Effector memory CD8-positive, alpha-beta T cell (primary cell): ENCODE measurements at places on chromosomes 12 and 14.
A peak's percentile ranks its signal among the peaks of the same experiment; 100 is the strongest.

DNA sequence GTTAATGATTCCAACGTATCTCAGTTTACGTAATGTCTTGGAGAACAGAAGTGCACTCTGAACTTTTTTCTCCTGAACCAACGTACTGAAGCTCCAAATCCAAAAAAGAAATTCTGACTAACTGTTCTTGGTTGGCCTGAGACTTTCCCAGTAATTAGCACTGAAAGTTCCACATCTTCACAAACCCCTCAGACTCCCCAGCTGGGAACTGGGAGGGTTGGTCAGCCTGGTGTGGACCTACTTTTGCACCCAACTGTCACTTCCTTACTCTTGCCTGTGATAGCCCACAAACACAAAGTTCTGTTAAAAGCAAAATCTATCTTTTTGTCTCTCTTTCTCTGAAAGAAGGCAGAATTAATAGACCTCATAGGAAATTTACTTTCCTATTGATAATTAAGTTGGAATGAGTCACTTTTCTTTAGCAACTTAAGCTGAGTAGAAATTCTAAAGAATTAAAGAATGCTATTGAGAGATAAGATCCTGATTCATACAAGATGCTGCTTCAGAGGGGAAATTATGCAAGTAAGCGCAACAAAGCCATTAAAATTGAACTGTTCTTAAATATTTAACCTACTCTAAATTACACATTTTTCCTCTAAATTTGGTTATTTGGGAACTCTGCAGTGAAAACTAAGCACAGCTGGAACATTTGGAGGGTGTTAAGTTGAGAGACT lies 155.0 kb downstream of the EPS8 start:
- no peak for DNase-seq

- no peak for DNase-seq
These were observed 6.3 kb downstream of the CLEC2A start for GRCh38 chr12:9925705-9926393.

GRCh38 chr14:33114331-33114730 lies 175.7 kb downstream of the NPAS3 start:
- no peak for DNase-seq

- DNase-seq: peak; percentile 10
These were observed 18.8 kb downstream of the SOCS2 start for GRCh38 chr12:93591137-93591868.

DNA sequence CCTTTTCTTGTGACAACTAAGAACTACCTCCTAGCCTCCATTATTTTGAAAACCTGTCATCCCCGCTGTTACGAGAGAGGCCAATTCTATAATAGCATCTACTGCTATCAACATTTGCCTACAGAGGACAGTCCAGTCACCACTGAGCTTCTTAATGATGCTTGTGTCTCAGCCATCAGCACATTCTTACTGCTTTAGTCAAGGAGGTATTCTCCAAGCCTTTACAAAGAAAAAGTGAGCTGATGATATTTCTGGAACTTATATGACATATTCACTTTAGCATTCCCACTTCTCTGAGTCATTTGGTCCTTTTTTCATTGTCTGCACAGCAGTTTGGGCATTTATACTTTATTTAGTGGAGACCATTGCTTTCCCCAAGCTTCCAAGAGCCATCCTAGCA lies 497.7 kb upstream of the RPL10L start:
- no peak for DNase-seq

DNA sequence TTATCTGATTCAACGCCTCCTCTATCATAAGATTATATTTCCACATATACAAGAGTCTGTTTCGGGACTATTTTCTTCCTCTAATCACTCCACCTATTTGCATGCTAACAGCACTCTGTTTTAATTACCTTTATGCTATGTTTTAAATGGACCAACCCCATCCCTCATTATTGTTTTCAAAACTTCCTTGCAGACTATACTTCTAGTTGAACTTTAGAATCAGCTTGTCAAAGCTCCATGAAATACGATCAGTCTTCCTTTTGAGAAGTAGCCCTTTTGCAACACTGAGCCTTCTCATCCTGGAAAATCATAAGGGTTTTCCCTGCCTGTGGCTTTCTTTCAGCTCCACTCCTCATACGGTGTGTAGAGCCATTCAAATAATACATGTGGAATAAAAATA lies 36.9 kb downstream of the ATG14 start:
- no peak for DNase-seq

DNA sequence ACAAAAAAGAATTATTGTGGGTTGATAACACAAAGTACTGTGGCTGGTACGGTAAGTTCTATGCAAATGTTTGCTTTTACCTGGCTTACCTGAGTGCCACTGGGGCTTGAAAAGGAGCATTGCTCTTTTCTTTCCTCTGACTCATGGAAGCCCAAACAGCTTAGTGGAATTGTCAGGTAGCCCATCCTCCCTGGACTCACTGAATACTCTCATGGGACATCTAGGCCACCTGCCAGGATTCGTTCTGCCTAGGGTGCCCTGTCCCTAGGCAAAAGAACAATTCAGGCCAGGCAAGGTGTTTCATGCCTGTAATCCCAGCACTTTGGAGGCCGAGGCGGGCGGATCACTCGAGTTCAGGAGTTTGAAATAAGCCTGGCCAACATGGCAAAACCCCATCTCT lies 22.5 kb upstream of the YAF2 start:
- no peak for DNase-seq

- DNase-seq: no peak
These were observed 99.0 kb downstream of the GARIN6 start for GRCh38 chr12:99746538-99746937.

GRCh38 chr12:94207849-94208621 lies 59.7 kb downstream of the PLXNC1 start:
- peak; percentile 17 for DNase-seq

DNA sequence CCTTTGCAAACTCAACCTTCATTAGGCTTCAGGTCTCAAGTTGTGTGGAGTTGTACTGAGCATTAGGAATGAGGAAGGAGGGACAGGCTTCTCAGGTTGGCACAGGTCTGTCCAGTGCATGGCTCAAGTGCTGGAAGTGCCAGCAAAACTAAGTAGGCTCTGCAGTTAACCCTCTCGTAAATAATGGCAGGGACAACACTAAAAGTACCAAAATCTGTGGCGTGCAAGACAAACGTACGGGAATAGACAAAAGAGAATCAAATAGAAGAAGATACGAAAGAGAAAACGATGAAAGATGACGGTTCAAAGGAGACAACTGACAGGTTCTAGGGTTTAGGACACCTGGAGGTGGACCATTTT lies 612 bp downstream of the TRAPPC6B start:
- no peak for DNase-seq

GRCh38 chr14:96698960-96699539 lies 98.1 kb upstream of the VRK1 start:
- no peak for DNase-seq

GRCh38 chr14:79638672-79639266 lies 572.5 kb downstream of the DIO2 start:
- no peak for DNase-seq

DNA sequence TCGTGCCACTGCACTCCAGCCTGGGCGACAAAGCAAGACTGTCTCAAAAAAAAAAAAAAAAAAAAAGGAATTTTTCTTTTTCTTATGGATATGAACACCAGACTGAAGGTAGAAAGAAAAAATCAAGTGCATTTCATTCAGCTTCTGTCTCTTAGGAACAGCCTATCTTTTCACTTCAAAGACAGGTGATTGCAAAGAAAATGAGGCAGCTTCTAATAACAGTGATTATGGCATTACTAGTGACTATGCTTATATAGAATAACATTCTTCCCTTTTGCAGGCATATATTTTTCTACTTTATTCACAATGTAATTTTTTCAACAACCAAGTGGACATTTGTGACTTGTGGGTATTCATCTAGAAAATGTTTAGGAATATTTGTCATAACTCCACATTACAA lies 295.5 kb upstream of the ATXN7L3B start:
- DNase-seq: no peak

- no peak for DNase-seq
These were observed 31.3 kb downstream of the LMNTD1 start for GRCh38 chr12:25521625-25522256.
